Activated T-helper 1 cell treated with anti-CD3 and anti-CD28 coated beads, Interleukin-2, amount 50 U/mL, for 16 hours (primary cell): ENCODE measurements at places on chromosomes 4 and X.

GRCh38 chrX:21781525-21781924, 23.6 kb upstream of the SMPX start:
- DNase-seq, result no peak

GRCh38 chr4:5166377-5166776, 115.1 kb downstream of the STK32B start:
- no peak for DNase-seq

GRCh38 chr4:158811704-158812103, 42.9 kb downstream of the FNIP2 start:
- no peak for DNase-seq

DNA sequence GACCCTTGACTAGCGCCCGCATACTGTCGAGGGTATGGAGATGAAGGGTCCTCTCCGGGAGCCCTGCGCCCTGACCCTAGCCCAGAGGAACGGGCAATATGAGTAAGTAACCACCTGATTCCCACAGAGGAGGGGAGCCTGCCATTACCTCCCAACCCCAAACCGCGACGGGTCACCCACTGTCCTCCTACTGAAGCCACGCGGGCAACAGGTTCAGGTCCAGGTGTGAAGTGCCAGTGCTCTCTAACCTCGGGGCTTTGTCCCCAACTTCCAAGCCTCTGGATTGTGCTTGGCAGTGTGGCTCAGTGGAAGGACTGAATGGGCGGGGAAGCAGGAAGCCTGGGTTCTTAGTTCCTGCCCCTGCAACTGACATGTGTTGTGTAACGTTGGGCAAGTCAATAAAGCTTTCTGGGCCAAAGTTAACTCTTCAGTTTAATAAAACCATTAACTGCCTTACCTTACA, 694 bp downstream of the OCRL start:
- no peak for DNase-seq

- no peak for DNase-seq
Observed at GRCh38 chr4:72326692-72327632, 242.1 kb downstream of the ADAMTS3 start.

GRCh38 chr4:42703813-42704212, 46.9 kb upstream of the ATP8A1 start:
- no peak for DNase-seq
